Astrocyte (in vitro differentiated cells and primary cell): ENCODE measurements at places on chromosomes 7 and 10.

DNA sequence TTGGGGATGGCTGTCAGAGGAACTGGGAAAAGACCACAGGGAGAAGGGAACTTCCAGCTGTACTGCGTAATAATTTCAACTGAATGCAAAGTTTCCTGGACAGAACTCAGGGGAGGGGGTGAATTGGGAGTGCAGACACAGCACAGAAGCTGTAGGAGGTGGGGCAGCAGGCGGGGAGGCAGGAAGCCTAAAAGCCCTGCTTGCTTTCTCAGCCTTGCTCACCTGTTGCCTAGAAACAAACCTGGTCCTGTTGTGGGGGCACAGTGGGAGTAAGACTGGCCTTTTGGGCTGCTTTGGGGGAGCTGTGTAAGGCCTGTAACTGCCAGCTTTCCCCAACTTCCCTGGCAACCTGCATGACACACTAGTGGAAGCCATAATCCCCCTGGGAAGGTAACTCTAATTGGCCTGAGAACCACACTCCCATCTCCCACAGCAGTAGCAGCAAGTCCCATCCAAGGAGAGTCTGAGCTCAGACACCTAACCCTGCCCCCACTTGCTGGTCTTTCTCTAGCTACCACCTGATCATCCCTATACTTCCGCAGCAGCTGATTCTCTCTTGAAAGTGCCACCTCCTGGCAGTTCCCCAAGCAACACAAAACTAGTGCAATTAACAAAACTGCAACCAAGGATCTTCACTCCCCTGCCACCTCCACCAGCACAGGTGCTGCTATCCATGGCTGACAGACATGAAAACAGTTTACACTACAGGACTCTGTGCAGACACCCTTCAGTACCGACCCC lies 1239.3 kb downstream of the SORCS1 start:
- DNase-seq: no peak
- no peaks in the 10 kb centered on the region for H3K27me3 ChIP-seq
- H3K4me3 ChIP-seq: no peak overlapping the region
- H3K27ac ChIP-seq: no peak overlapping the region
- no peaks in the 10 kb centered on the region for H3K4me1 ChIP-seq

GRCh38 chr10:56537984-56538383 lies 176.9 kb upstream of the ZWINT start:
- H3K4me3 ChIP-seq: no peak overlapping the region
- peak overlapping the region; percentile 73 for H3K27ac ChIP-seq
- DNase-seq: peak; percentile 83
- H3K36me3 ChIP-seq: no peaks in the 10 kb centered on the region
- H3K27me3 ChIP-seq: no peaks in the 10 kb centered on the region

DNA sequence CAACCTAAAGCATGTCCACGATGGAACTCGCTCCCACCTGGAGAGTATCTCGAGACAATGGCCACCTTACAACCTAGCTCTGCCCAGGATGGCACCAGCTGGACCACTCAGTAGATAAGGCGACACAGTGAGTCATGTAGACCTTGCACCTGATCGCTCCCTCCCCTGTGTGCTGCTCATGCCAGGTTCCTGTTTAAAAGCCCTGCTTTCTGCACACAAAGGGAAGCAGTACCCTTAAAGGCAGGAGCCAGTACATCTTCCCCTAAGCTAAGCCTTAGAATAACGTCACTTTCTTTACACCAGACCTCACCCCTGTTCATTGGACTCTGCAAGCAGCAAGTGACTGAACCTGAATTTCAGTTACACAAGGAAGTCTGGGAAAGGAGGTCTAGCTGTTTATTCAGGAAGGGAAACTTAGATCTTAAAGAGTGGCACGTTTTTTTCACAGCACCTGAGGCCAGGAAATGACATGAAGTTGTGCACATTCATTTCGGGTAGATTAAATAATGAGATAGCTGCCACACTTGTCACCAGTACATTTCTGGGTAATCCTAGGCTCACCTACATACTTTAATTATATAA lies 117.9 kb downstream of the MTPAP start:
- no peak overlapping the region for H3K4me3 ChIP-seq
- no peaks in the 10 kb centered on the region for H3K36me3 ChIP-seq
- no peak for DNase-seq
- peaks cover 2% of the 10 kb centered on the region for H3K27me3 ChIP-seq
- no peak overlapping the region for H3K27ac ChIP-seq
- H3K4me1 ChIP-seq: no peaks in the 10 kb centered on the region

GRCh38 chr10:131743190-131744151 lies 157.3 kb upstream of the PPP2R2D start:
- no peaks in the 10 kb centered on the region for H3K27me3 ChIP-seq
- no peak for DNase-seq
- no peak overlapping the region for H3K27ac ChIP-seq
- H3K36me3 ChIP-seq: no peaks in the 10 kb centered on the region

GRCh38 chr7:151125470-151125845 lies 39.2 kb downstream of the AGAP3 start:
- no peaks in the 10 kb centered on the region for H3K27me3 ChIP-seq
- H3K4me3 ChIP-seq: peak overlapping the region; percentile 50
- no peak for DNase-seq
- no peak overlapping the region for H3K27ac ChIP-seq

- no peak for DNase-seq
- H3K4me1 ChIP-seq: peaks cover 5% of the 10 kb centered on the region
These were observed 5.4 kb downstream of the ZNF862 start for GRCh38 chr7:149843566-149843965.

DNA sequence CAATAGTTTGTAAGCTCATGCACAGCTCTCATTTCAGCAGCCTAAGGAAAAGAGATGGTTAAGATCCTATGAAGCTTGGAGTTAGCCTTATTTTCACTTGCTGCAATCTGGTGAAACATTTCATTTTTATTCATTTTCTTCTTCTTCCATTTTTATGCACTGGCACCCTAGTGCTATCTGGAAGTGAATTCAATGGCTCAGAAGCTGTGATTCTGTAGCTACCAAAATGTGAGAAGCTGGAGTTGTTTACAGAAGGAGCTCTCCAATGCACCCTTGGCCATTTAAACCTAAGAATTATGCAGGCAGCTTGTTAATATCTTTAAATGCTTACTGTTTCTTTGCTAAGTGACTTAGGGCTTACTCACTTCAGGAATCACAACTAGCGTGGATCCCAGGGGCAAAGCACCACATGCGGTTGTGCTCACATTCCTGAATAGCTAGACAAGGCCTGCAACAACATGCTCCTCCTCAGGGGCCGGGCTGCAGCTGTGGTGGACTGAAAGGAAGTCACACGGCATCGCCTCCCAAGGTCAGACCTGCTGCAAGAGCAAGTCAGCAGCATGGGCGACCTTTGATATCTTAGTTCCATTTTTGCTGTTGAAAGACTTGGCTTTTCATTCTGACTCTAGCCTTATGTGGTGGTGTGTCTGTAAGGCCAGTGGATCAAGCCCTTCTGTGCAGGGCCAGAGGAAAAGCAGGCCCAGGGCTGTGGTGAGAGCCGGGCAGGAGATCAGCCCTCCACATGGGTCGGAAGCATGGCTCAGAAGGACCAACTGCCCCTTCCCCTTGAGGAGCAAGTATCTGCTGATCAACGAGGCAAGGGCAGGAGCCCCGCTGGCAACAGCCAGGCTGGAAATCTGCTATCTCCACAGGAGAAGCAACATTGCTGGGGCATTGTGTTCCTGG lies 91.9 kb upstream of the MBL2 start:
- DNase-seq: peak; percentile 95
- H3K27ac ChIP-seq: peak overlapping the region; percentile 76
- H3K4me3 ChIP-seq: no peak overlapping the region
- H3K27me3 ChIP-seq: no peaks in the 10 kb centered on the region

- no peaks in the 10 kb centered on the region for H3K36me3 ChIP-seq
- H3K27me3 ChIP-seq: no peaks in the 10 kb centered on the region
- H3K4me1 ChIP-seq: no peaks in the 10 kb centered on the region
- peak; percentile 9 for DNase-seq
These were observed 77.6 kb downstream of the ITGA8 start for GRCh38 chr10:15642095-15642494.

GRCh38 chr7:139242741-139243281 lies 11.8 kb downstream of the UBN2 start:
- H3K36me3 ChIP-seq: peaks cover 13% of the 10 kb centered on the region
- peak; percentile 51 for DNase-seq
- H3K27ac ChIP-seq: no peak overlapping the region
- no peaks in the 10 kb centered on the region for H3K27me3 ChIP-seq
- peaks cover 5% of the 10 kb centered on the region for H3K4me1 ChIP-seq

DNA sequence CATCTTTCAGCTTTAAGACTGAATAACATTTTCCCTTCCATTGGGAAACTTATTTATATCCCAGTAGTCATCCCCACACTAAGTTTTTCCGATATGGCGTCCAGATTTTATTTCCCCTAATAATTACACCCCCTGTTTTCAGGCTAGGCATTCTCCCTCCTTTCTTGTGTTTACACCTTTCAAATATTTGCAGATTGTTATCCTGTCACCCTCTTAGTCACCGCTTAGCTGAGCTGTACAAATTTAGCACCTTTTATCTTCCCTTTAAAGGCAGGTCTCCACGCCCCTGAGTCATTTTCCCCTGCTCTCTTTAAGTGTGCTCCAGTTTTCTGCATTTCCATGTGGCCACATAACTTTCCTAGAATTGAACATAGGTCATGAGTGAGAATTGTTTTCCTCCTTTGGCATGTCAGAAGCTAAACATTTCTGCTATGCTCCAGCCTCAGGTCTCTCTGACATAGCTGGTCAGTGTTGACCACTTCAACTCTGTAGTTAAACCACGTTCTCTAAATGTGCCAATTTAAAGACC lies 47.4 kb downstream of the LRRC4 start:
- no peak overlapping the region for H3K4me3 ChIP-seq
- peak; percentile 63 for DNase-seq
- H3K27me3 ChIP-seq: no peaks in the 10 kb centered on the region
- no peaks in the 10 kb centered on the region for H3K4me1 ChIP-seq
- H3K27ac ChIP-seq: peak overlapping the region; percentile 7

GRCh38 chr7:43944286-43944685 lies 18.1 kb downstream of the UBE2D4 start:
- H3K4me3 ChIP-seq: no peak overlapping the region
- DNase-seq: no peak
- no peaks in the 10 kb centered on the region for H3K4me1 ChIP-seq
- H3K27ac ChIP-seq: no peak overlapping the region

DNA sequence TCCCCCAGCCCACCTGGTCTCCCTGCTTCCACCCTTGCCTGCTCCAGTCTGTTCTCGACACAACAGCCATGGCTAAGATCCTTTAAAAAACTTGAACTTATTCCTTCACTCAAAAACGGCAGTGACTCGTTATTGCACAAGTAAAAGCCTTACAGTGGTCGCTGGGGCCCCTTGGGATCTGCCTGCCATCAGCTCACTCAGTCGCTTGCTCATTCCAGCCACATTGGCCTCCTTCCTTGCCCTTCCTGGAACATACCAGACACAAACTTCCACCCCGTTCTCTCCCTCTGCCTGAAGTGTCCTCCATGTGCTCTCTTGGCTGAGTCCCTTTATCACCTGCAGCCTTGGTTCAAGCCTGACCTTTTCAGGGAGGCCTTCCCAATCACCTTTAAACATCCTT lies 4.7 kb downstream of the CCNY start:
- no peaks in the 10 kb centered on the region for H3K4me1 ChIP-seq
- no peaks in the 10 kb centered on the region for H3K36me3 ChIP-seq
- H3K4me3 ChIP-seq: no peak overlapping the region
- no peak for DNase-seq
- H3K27ac ChIP-seq: no peak overlapping the region

DNA sequence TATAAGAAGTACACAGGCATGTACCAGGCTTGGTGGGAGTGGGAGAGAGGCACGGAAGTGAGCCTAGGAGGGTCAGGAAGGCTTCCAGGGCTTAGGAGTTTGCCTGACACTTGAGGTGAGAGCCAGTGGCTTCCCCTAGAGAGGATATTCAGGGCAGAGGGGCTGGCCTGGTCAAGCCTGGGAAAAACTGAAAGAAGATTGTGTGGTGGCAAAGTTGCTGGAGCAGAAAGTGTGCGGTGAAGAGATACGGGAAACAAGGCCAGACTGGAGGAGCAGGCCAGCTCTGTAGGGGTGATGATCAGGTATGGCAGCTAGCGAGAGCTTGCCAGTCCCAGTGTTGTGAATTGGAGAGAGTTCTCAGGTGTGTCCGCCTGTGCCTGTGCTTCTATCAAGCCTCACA lies 129.9 kb downstream of the CCNY start:
- peaks cover 10% of the 10 kb centered on the region for H3K4me1 ChIP-seq
- H3K36me3 ChIP-seq: no peaks in the 10 kb centered on the region
- DNase-seq: no peak
- H3K27me3 ChIP-seq: no peaks in the 10 kb centered on the region

DNA sequence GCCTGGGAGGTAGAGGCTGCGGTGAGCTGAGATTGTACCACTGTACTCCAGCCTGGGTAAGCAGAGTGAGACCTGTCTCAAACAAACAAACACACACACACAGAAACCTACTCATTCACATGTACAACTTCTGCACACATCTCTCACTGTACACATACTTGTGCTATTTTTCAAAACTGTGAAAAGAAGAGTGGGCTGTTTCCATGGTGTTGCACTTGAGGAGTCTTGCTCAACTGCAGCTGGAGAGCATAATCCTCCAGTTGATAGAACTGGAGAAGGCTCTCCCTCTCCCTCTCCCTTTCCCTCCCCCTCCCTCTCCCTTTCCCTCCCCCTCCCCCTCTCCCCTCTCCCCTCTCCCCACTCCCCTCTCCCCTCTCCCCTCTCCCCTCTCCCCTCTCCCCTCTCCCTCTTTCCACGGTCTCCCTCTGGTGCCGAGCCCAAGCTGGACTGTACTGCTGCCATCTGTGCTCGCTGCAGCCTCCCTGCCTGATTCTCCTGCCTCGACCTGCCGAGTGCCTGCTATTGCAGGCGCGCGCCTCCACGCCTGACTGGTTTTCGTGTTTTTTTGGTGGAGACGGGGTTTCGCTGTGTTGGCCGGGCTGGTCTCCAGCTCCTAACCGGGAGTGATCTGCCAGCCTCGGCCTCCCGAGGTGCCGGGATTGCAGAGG lies 43.7 kb upstream of the DLD start:
- no peaks in the 10 kb centered on the region for H3K36me3 ChIP-seq
- H3K4me3 ChIP-seq: no peak overlapping the region
- DNase-seq: no peak
- no peaks in the 10 kb centered on the region for H3K27me3 ChIP-seq
- no peak overlapping the region for H3K27ac ChIP-seq
- H3K4me1 ChIP-seq: no peaks in the 10 kb centered on the region
